Body of pancreas (tissue), 4 donors: ENCODE measurements at places on chromosomes 16 and 17. TPM values are rescaled to one million over a fixed set of nuclear protein-coding genes. Genes with fewer than 3 reads are reported as not detected.

PLCG2 gene
- total RNA-seq: 9.6 TPM

ITGAE gene
- total RNA-seq: 12.9 TPM

- no peak overlapping the region for H3K27ac ChIP-seq
- no peak for DNase-seq
- no peak overlapping the region for H3K4me3 ChIP-seq
- no peaks in the 10 kb centered on the region for H3K27me3 ChIP-seq
- no peaks in the 10 kb centered on the region for H3K4me1 ChIP-seq
These were observed 18.1 kb downstream of the ITPRIPL2 start for GRCh38 chr16:19131825-19132218.

DNA sequence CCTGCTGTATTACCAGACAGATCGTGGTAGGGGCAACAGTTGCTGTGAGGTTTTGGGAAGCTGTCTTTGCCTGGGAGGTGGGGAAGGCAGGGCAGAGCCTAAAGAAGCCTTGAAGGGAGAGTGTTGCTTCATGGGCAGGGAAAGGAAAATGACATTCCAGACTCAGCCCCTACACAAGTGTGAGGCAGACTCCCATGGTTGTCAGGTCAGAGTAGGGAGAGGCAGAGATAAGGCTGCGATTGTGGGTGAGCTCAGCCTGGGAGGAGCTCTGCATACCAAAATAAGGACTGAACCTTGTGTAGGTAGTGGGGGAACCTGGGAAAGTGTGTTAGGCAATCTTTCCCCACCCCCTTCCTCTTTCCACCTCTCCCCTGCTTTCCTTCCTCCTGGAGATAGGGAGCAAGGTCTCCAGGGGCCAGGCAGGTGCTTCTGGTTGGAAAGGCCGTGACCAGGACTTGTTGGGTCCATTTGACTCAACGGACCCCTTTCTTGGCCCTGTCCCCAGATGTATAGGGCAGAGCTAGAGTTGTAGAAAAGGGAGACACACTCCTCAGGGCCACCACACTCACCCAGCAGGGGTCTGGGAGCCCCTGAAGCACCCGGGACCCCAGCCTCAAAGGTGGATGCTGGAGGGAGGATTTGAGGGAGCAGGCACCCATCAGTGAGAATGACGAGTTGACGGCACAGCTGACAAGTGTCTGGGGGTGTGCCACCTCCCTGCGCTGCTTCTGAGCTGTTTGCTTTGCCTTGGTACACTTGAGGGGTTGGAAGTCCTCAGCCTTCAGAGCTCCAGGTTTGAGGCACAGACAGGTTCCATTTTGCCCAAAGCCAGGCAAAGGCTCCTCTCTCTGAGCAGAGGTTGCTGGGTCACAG, 18.5 kb upstream of the TOB1 start:
- H3K4me3 ChIP-seq: no peak overlapping the region
- DNase-seq: peak; percentile 75
- H3K36me3 ChIP-seq: no peaks in the 10 kb centered on the region
- no peaks in the 10 kb centered on the region for H3K27me3 ChIP-seq
- H3K27ac ChIP-seq: peak overlapping the region; percentile 88
- H3K4me1 ChIP-seq: peaks cover 31% of the 10 kb centered on the region

CLDN9 gene
- total RNA-seq: 4.7 TPM

KIF2B gene
- not detected for total RNA-seq

DNA sequence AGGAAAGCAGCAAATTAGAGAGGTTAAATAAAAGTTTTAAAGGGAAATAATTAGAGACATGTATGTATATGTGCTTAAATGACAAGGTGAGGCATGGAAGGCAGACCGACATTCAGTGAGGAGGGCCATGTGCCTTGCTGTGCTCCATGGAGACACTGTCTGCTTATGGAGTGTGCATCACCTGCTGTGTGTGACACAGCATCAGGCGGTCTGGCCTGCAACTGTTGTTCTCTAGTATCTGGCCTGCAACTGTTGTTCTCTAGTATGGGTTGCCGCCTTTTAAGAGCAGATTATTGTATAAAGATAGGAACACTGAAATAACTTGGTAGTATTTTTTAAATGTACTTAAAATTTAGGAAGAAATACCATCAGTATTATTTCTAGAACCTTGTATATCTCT, 225.1 kb downstream of the LGALS9B start:
- DNase-seq: no peak
- no peaks in the 10 kb centered on the region for H3K36me3 ChIP-seq
- no peaks in the 10 kb centered on the region for H3K4me1 ChIP-seq
- no peak overlapping the region for H3K27ac ChIP-seq

DNA sequence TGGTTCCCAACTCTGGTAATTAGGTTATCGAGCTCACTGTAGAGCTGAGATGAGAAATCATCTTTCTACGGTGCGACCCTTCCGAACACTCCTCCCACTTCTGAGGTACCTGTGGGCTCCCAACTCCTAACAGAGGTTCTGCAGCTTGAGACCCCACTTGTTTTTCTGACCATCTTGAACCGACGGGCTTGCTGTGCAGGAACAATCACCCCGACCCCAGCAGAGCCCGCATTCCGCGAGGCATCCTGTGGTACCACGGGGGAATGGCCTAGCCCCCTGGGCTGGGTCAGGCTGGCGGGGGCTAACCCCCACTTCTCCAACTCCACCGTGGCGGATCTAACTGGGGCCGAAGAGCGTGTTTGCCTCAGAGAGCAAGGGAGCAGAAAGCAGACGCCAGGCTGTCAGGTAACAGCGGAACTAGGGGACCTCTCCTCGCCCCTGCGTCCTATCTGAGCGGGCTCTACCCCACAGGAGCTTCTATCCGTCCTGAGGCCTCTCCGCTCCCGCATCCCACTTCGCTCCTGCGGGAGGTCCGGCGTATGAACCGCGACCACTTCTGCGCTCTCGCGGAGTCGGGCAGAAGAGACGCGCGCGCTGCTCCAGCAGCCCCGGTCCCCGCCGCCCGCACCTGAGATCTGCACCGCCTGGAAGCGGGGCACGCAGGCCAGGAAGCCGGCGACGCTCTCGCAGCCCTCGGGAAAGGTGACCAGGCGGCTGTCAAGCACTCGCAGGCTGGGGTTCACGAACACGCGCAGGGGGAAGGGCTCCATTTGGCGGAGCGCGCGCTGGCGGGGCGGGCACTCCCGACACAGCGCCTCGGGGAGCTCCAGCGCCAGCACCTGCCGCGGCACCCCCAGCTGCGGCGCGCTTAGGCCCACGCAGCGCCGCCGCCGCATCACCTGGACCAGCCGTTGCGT, 761 bp downstream of the PDF start:
- peak overlapping the region; percentile 87 for H3K27ac ChIP-seq
- H3K27me3 ChIP-seq: no peaks in the 10 kb centered on the region
- H3K4me3 ChIP-seq: peak overlapping the region; percentile 57
- peak; percentile 62 for DNase-seq
- peaks cover 56% of the 10 kb centered on the region for H3K4me1 ChIP-seq

DNA sequence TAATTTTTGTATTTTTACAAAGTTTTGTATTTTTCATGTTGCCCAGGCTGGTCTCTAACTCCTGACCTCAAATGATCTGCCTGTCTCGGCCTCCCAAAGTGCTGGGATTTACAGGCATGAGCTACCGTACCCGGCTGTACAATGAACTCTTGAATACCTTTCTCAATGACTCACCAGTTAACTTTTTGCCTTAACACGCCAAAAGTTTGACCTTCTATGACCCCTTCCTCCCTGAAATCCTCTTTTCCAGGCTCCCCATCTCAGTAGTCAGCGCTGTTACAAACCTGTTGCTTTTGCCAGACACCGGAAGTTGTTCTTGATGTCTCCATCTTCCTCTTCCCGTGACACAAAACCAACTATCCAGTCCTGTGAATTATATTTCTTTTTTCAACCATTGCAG, 158.1 kb upstream of the ASIC2 start:
- no peaks in the 10 kb centered on the region for H3K36me3 ChIP-seq
- no peak overlapping the region for H3K4me3 ChIP-seq
- DNase-seq: no peak
- H3K27me3 ChIP-seq: no peaks in the 10 kb centered on the region
- H3K27ac ChIP-seq: no peak overlapping the region
- H3K4me1 ChIP-seq: no peaks in the 10 kb centered on the region

ACSM2B gene
- 1.3 TPM for total RNA-seq

DNA sequence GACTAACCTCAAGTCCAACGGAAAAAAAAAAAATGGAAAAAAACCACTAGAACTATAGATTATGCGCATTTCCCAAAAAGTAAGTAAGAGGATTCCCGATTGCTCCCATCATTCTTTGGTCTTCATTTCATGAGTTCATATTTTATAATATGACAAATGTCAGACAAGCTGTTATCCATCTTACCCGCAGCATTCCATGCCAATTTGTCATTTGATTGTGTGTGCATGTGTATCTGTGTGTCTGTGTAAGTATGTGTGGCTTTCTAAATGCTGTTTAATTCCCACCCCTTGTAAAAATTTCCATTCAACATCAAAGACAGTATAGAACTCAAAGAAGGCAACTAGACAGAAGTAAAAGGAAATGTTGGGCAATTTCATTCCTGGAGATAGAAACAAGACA, 434.1 kb downstream of the CDH11 start:
- H3K4me3 ChIP-seq: no peak overlapping the region
- no peak overlapping the region for H3K27ac ChIP-seq
- no peaks in the 10 kb centered on the region for H3K27me3 ChIP-seq
- DNase-seq: no peak

KRTAP3-1 gene
- not detected for total RNA-seq

CTF1 gene
- 2.0 TPM for total RNA-seq

SEPTIN1 gene
- total RNA-seq: 0.33 TPM
